CD4-positive, alpha-beta T cell treated with Interleukin-21 for 1 hour (primary cell): ENCODE measurements at places on chromosomes 1 and 21.

DNA sequence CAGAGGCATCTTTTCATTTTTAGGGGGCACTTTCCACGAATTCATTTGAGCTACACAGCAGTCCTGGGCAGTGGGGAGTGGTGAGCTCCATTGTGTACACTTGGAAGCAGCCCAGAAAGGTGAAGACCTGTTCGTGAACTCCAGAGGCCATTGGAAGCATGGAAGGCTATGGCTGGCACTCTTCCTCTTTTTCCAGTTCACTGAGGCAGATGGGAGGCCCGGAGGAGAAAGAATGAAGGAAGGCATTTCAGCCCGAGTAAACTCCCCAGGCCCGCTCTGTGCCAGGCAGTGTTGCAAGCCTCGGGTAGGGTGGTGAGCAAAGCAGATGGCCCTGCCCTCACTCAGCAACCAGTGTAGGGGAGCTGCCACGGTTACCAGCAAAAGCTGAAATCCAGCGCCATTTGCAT, 673 bp upstream of the DHCR24 start:
- DNase-seq, result no peak

DNA sequence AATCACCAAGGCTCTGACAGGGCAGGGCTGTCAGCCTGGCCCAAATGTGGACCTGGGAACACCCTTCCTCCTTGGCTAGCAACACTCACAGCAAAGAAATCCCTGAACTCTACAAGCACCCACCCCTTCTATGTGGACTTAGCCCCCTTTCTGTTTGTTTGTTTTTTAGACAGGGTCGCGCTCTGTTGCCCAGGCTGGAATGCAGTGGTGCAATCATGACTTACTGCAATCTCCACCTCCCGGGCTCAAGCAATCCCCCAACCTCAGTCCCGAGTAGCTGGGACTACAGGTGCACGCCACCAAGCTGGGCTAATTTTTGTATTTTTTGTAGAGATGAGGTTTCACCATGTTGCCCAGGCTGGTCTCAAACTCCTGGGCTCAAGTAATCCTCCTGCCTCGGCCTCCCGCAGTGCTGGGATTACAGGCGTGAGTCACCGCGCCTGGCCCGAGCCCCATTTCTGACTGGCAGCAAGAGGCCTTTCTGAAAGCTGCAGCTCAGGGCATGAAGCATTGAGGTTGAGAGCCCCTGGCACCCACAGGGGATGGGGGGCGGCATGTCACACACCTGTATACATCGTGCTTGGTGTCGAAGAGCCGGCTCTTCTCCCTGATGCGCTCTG, 16.2 kb downstream of the RIPK4 start:
- no peak for DNase-seq

- DNase-seq, result no peak
These were observed 115.7 kb downstream of the NEK7 start for GRCh38 chr1:198272492-198272891.

DNA sequence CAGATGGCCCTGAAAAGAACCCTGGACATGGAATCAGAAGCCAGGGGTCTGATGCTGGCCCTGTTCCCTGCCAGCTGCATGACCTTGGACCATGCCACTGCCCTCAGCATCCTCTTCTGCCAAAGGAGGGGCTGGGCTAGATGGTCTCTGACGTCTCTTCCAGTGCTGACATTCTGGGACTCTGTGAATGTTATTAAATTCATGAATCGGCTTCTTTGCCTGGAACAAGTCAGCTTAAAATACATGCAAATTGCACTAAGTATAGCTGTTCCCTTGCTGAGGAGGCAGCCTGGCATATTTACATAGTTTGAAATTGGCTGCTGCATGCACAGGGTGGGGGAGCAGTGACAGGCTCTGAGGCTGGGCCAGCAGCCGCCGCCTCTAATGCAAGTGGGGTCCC, 23.8 kb downstream of the KCNA2 start:
- no peak for DNase-seq

DNA sequence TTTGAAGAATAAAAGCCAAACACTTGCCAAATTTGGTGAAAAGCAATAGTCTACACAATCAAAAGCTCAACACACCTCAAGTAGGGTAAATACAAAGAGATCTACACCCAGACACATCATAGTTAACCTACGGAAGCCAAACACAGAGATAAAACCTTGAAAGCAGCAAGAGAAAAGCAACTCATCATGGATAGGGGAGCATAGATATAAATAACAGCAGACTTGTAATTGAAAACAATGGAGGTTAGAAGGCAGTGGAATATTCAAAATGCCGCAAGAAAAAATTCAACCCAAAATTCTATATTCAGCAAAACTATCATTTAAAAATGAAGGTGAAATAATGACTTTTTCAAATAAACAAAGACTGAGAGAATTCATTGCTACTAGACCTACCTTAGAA, 105.1 kb downstream of the ITSN1 start:
- no peak for DNase-seq

- DNase-seq, result no peak
These were observed 13.4 kb downstream of the SPOCD1 start for GRCh38 chr1:31802190-31803150.
